ENCODE measurements at places on chromosomes 4 and X.

GRCh38 chrX:129925305-129926092 lies 19.5 kb downstream of the UTP14A start:
- peak; percentile 32 for DNase-seq

DNA sequence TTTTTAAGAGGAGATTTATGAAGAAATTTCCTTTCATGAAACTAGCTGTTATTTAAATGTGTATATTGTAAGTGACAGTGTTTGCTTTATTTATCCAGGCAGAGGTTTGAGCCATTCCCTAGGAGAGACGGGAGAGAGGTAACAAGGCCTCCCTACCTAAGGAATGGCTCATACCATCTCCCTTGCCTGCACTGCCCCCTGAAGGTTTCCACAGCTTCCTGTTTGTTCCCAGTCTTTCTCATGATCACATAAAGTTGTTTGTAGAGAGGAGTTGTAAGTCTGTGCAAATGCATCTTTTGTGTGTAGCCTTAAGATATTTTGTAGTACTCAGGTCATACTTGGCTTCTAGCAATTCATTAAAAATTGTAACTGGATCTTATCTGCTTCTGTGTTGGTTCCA lies 1504.5 kb upstream of the PCDH10 start:
- DNase-seq = peak; percentile 3

DNA sequence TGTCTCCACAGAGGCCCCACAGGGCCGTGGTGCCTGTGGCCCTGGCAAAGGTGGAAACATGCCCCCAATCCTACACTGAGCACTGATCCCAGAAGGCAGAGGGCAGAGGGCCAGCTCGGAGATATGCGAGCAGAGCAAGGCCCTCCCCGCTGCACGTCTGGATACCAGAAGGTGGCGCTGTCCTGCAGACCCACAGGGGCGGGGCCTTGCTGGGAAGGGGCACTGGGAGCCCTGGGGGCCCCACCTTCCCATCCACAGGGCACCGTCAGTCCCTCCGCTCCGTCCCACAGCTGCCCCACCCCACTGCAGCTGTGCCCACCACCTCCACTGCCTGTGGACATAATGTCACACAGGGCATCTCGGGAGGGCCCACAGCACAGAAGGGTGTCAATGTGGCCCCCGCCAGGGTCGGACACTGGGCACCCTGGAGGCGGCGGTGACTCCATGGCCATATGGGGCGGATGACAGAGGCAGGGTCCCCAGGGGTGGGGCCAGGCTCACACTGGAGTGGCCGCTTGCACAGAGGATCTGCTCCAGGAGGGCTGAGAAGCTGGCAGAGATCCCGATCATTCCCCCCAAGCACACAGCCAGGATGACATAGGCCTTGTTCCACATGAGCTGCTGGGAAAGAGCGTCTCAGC lies 4.8 kb downstream of the SLC49A3 start:
- peak; percentile 53 for DNase-seq

GRCh38 chr4:94447754-94448411 lies 3.9 kb upstream of the PDLIM5 start:
- no peak for DNase-seq
